ENCODE measurements at places on chromosomes 4 and X.

GRCh38 chr4:18052158-18052557 lies 30.6 kb upstream of the LCORL start:
- DNase-seq = no peak

GRCh38 chr4:169115897-169116254 lies 105.8 kb upstream of the CBR4 start:
- peak; percentile 98 for DNase-seq

DNA sequence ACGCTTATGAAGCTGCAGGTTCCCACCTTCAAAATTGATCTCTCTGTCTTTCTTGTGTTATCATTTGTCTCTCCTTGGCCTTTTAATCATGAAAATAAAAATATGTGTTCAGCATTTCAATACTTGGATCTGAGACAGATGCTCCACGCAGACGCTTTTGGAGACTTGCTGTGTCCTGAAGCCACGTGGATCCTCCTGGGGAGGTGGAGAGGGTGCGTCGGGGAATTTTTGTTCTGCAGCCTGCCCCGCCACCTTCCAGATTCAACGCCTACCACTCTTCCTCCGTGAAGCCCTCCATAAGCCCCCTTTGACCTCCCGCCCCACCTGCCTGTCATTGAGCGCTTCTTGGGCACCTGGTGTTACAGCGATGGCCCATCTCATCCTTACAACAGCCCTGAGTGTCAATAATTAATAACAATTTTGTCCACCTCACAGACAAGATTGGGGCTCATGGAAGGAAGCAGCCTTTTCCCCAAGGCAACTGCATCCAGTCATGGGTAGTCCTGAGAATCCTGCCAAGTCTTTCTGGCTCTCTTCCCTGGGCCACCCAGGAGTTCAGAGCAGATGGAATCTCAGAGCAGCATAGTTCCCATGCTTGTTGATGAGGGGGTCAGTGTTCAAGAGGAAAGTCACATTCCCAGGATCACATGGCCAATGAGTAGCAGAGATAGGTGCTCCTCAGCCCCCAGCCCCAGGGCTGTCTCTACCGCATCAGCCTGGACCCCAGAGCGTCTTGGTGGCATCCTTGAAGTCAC lies 172.6 kb upstream of the PSAPL1 start:
- peak; percentile 6 for DNase-seq

- DNase-seq = no peak
Observed at GRCh38 chrX:98029861-98030260, 1146.2 kb downstream of the RPA4 start.

- peak; percentile 30 for DNase-seq
Observed at GRCh38 chr4:2142630-2143427, 83.7 kb downstream of the NAT8L start.

GRCh38 chrX:10360116-10360515 lies 203.3 kb downstream of the CLCN4 start:
- DNase-seq = no peak

DNA sequence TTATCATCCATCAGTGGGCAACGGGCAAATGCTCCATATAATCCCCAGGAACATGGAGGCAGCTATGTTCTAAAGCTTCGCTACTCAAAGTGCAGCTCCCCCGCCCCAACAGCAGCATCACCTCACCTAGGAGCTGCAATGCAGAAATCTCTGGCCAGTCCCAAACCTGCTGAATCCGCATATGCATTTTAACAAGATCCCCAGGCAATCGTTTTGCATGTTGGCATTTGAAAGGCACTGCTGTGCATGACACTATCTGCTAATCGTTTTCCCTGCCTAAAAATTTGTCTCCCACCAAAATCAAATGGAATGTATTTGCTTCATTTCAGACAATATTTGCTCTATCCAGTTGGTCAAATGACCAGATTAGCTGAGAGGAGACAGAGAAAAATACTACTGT lies 15.2 kb downstream of the ADGRG2 start:
- DNase-seq = no peak

DNA sequence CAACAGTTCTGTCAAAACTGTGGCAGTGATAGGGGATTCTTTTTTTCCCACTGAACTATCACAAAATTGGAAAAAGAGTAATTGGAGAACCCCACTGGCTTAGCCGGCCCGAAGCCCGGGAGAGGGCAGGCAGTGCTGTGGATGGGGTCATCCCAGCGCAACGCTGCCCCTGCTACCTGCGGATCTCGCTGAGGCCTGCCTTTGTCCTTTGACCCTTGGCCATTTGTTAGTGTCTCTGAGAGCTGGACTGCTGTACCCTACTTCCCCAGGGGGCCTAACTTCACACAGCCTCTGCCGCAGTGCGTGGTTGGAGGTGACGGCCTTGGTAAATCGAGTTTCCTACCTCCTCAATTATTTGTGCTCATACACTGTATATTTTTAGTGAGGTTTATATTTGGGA lies 43.0 kb upstream of the MSANTD1 start:
- no peak for DNase-seq

DNA sequence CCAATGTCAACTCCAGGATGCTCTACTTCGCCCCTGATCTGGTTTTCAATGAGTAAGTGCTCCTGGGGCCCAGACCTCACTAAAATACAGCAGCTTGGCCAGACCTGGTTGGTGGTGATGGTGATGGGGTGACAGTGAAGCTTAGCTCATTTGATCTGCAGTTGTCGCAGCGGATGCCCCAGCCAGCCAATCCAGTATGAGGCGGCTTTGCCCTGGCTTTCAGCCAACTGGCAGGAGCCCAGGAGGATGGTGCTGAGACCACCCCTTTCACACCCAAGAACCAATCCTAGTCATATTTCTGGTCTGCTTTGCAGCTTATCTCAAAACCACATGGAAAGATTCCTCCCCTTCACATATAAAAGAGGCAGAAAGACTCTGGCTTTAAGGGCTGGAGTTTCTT lies 173.8 kb downstream of the AR start:
- DNase-seq = no peak

GRCh38 chrX:8721536-8721935 lies 10.4 kb downstream of the ANOS1 start:
- DNase-seq = no peak

DNA sequence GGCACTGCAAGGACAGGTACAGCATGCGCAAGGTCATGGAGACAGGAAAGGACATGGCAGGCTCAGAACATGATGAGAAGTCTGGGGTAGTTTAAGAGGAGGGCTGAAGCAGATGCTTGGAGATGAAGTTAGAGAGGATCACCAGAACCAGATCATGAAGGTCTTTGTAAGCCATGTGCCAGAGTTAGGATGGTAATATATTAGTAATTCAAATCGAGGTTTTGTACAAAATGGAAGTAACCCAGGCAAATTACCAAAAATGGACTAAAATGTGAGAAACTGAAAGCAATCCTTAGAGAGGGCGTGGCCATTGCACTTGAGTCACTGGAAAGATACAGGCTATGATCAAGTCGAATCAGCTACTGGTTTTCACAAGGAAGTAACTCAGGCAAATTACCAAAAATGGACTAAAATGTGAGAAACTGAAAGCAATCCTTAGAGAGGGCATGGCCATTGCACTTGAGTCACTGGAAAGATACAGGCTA lies 13.5 kb downstream of the RXFP1 start:
- peak; percentile 76 for DNase-seq

- DNase-seq = no peak
Observed at GRCh38 chr4:52212702-52213101, 161.6 kb downstream of the SPATA18 start.

DNA sequence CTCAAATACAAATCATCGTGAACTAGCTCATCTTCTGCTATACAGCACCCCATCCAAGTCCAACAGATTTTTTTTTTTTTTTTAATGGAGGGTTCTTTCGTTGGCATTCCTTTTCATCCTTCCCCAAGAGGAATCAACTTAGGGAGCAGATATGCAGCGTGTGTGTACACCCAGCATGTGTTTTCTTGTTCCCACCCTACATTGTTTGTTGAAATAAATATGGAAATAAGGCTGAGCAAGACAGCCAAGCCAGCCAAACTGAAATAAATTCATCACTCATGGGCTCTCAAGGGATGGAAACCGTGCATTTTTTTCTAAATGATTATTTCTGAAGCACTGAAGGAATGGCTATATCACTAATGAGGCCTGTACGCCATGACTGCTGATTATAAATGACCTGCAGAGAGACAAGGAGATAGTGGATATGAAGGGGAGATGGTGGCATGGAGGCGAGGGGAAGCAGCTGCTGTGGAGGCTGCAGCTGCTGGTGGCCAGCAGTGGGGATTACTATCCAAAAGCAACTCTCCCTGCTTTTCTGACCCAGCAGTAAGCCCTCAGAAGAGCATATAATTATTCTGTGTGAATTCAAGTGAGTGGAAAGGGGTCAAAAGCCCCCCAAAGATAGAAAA lies 173.9 kb downstream of the MGST2 start:
- no peak for DNase-seq

DNA sequence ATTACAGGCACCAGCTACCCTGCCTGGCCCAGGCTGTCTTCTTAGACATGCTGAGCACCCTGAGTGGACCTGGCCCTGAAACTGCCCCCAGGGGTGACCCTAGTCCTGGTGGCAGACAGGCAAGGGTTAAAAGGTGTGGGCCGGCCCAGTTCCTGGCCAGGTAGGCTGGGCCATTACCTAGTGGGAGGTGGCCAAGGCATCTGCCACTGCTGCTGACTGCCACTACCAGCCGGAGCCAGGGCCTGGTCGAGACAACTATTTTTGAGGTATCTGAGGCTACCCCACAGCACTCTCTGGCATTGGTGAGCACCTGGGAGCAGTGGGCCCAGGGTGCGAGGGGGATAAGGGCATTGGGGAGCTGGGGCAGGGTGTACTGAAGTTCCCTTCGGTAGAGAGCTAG lies at the start of gene CCDC120:
CCDC120 (plus strand) TSS at position 206 of the 400 bp plus-strand sequence. CDS start 3,043 bp downstream, outside the sequence.
- no peak for DNase-seq

DNA sequence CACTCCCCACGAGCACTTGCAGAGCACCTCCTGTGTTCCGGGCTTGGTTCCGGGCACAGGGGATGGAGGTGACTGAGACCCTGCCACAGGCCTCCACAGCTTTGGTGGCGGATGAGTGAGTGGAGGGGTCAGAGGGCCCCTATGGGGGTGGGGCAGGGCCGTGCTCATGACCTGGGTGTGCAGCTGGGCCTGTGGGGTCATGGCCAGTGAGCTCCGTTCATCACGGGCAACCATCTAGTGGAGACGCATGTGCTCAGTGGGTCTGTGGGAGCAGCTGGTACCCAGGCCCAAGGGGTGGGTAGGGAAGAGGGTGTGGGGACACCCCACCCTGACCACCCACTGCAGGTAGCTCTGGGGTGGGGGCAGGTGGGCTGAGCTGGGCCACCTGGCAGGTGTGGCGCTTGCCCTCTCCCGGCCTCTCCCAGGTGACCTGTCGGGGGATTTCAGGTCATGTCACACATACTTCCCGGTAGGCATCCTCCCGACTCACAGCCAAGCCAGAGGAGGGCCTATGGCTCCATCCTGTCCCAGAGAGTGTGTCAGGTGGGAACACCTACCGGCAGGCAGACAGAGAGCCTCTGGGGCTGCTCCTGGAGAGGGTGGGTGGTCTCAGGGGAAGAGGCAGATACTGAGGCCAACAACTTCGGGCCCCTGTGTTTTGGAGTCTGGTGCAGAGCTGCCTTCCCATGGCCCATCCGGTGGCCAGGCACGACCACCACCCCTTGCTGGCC lies 3.6 kb downstream of the PSAPL1 start:
- no peak for DNase-seq

DNA sequence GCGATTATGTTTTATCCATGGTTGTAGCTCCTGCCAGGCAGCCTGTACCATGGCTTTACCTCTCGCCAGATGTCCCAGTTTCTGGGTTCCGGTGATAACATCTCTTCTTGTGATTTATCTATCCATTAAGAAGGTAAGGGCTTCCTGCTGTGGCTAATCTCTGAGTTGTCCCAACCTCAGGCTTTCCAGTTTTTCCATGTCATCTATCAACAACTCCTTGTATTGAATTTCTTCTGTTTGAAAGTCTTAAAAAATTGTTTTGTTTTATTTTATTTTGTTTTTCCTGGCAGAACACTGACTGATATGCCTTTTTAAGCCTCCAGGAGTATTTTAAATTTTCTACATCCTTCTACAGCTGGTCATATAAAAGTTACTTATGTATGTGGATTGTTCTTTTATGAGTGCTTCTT lies 241.9 kb downstream of the ANTXR2 start:
- no peak for DNase-seq

DNA sequence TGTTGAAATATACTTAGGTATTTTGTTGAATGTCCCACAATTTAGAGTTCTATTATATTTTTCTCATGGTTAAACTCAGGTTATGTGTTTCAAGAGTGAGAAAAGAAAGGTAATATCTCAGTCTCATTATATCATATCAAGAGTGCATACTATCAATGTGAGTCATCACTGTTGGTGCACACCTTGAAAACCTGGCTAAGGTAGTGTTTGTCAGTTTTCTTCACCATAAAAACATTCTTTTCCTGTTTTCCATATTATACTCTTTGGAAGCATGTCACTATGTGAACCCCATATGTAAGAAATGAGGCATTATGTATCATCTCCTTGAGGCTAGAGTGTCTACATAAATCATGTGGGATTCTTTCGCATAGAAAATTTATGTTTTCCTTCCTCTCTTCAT lies 307.6 kb upstream of the CTSO start:
- no peak for DNase-seq

GRCh38 chr4:107693132-107693531 lies 26.9 kb downstream of the PAPSS1 start:
- no peak for DNase-seq

DNA sequence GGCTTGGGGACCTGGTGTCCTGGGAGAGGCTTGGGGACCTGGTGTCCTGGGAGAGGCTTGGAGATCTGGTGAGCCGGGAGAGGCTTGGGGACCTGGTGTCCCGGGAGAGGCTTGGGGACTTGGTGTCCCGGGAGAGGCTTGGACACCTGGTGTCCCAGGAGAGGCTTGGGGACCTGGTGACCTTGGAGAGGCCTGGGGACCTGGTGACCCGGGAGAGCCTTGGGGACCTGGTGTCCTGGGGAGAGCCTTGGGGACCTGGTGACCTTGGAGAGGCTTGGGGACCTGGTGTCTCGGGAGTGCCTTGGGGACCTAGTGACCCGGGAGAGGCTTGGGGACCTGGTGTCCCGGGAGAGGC lies 12.6 kb downstream of the SHOX start:
- no peak for DNase-seq

DNA sequence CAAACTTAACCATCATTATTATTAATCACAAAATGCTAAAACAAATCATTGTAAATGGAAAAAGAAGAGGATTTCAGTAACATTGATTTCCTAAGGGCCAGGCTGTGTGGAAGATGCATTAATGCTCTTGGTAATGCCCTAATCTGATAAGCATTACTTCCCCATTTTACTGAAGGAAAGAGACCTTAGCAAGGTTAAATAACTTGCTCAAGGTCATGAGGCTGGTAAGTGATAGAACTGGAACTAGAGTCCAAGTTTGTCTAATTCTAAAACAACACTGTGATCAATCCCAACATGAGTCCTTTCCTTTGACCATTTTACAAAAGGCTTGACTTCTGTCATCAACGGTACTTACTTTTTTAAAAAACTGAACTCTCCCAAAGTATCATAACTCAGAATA lies 32.6 kb downstream of the ADAMTS3 start:
- DNase-seq = no peak

- no peak for DNase-seq
Observed at GRCh38 chr4:47415719-47416118, 47.8 kb downstream of the COMMD8 start.

- no peak for DNase-seq
Observed at GRCh38 chr4:187016101-187016500, 292.4 kb upstream of the FAT1 start.

GRCh38 chrX:68749426-68749825 lies 79.4 kb upstream of the EFNB1 start:
- DNase-seq = no peak

GRCh38 chrX:121322159-121322558 lies 274.7 kb downstream of the GLUD2 start:
- peak; percentile 12 for DNase-seq

GRCh38 chrX:114015966-114016365 lies 567.9 kb upstream of the HTR2C start:
- no peak for DNase-seq

Data from iris pigment epithelial cell (primary cell).